Left ventricle myocardium inferior (tissue), 1 donor: ENCODE measurements at places on chromosomes 7 and 10. TPM values are rescaled to one million over a fixed set of nuclear protein-coding genes. Genes with fewer than 3 reads are reported as not detected.

GRCh38 chr7:11779864-11780674 is 51.9 kb downstream of the THSD7A start:
- H3K4me1 ChIP-seq = no peaks in the 10 kb centered on the region
- H3K27ac ChIP-seq = no peak overlapping the region
- no peaks in the 10 kb centered on the region for H3K36me3 ChIP-seq
- DNase-seq = no peak
- H3K27me3 ChIP-seq = no peaks in the 10 kb centered on the region

DNA sequence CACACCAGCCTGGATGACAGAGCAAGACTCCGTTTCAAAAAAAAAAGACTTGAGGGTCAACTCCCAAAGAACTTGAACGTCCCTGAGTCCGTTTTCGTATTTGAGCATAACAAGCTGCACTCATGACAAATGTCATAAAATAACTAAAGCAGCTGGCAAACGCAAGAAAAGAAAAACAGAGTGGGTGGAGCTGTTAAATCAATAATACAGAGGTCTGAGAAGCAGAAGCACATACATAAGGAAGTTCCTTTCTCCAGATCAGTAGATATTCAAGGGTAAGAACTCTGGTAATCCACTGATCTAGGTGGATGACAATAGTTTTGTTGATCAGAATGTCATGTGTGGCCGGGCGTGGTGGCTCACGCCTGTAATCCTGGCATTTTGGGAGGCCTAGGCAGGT is 150.1 kb downstream of the FAM107B start:
- H3K4me3 ChIP-seq = no peak overlapping the region
- no peak for DNase-seq
- no peaks in the 10 kb centered on the region for H3K27me3 ChIP-seq
- no peak overlapping the region for H3K27ac ChIP-seq

- H3K27ac ChIP-seq = no peak overlapping the region
- DNase-seq = no peak
- H3K4me1 ChIP-seq = no peaks in the 10 kb centered on the region
- H3K36me3 ChIP-seq = no peaks in the 10 kb centered on the region
- no peak overlapping the region for H3K4me3 ChIP-seq
Measured at GRCh38 chr7:122248472-122248871, 56.1 kb downstream of the FEZF1 start.

GRCh38 chr10:6173203-6173602 is 29.5 kb upstream of the PFKFB3 start:
- no peak overlapping the region for H3K4me3 ChIP-seq
- no peak for DNase-seq
- no peaks in the 10 kb centered on the region for H3K36me3 ChIP-seq
- no peaks in the 10 kb centered on the region for H3K27me3 ChIP-seq

DNA sequence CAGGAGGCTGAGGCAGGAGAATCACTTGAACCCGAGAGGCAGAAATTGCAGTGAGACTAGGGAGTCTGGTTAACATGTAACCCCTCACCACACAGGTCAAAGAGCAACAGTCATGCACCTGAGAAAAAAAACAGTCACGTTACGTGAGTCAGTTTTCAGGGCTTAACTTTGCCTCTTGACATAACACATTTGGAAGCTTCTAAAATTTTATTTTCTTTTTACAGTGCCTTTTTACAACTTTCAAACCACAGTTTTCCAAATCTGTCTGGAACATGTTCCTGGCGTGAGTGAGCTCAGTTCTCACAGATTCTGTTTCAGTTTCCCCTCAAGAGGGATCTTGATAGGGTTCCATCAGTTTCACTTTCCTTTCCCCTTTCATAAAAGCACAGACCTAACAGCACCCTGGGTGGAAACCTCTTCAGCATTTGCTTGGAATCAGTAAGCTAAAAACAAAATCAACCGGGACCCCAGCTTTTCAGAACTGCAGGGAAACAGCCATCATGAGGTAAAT is 4.4 kb downstream of the IFIT3 start:
- no peaks in the 10 kb centered on the region for H3K27me3 ChIP-seq
- H3K27ac ChIP-seq = peak overlapping the region; percentile 90
- H3K4me3 ChIP-seq = peak overlapping the region; percentile 64
- H3K4me1 ChIP-seq = peaks cover 91% of the 10 kb centered on the region

- H3K27ac ChIP-seq = no peak overlapping the region
- H3K4me3 ChIP-seq = no peak overlapping the region
- no peaks in the 10 kb centered on the region for H3K36me3 ChIP-seq
- peaks cover 14% of the 10 kb centered on the region for H3K4me1 ChIP-seq
- DNase-seq = no peak
Measured at GRCh38 chr7:140996-141395, 51.4 kb upstream of the FAM20C start.

DNA sequence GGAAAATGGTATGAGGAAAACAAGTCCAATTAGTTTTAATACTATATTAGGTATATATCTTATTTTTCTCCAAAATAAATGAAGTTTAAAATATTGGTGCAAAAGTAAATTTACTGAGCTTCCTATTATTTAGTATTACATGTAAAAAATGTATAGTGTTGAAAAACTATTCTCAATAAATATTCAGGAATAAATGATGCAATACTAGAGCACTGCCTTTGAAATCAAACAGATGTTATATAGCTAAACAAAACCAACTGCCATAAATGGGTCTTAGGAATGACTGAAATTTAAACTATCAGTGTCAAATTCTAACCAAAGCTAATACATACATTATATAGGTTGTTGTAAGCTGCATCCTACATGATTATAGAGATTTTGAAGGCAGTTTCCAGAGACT is 1434.0 kb upstream of the LRRTM3 start:
- no peak overlapping the region for H3K27ac ChIP-seq
- H3K27me3 ChIP-seq = no peaks in the 10 kb centered on the region
- no peak for DNase-seq
- no peaks in the 10 kb centered on the region for H3K4me1 ChIP-seq
- no peaks in the 10 kb centered on the region for H3K36me3 ChIP-seq
- H3K4me3 ChIP-seq = no peak overlapping the region

DNA sequence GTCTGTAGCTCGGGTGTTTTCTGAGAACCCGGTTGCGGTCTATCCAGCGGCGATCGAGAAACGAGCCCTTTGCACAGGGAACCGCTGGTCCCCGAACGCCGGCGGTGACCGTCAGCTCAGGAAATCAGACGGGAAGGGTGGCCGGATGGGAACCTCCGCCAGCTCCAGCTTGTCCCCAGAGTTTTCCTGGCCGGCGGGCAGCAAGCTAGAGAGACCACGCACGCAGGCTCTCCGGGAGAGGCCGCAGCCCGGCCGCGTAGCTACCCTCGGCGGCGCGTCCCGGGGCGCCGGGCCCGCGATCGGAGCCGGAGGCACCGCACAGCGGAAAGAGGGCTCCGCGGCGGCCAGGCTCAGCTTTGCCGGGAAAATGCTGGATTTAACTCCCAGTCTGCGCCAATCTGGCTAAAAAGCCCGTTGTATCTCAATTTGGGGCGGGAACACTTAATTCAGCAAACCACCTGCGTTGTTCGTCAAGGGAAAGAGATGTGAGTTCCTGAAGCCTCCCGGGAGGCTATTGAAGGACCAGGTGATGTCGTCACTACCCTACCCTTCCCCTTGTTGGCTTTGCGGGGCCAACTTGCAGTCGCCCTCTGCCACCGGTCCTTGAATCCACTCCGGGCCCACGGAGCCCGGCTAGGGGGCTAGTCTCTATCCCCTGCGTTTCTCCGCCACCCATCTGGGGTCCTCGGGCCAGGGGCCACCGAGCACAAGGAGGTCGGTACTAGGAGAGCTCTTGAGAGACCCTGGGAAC is 859 bp upstream of the CH25H start:
- peak; percentile 62 for DNase-seq
- peak overlapping the region; percentile 91 for H3K27ac ChIP-seq
- peaks cover 29% of the 10 kb centered on the region for H3K4me1 ChIP-seq
- H3K4me3 ChIP-seq = peak overlapping the region; percentile 63

GRCh38 chr7:73936967-73937366 is 76.0 kb downstream of the TMEM270 start:
- H3K27me3 ChIP-seq = no peaks in the 10 kb centered on the region
- no peaks in the 10 kb centered on the region for H3K36me3 ChIP-seq

GRCh38 chr7:113373863-113374262 is 255.5 kb upstream of the SMIM30 start:
- H3K27ac ChIP-seq = no peak overlapping the region
- no peaks in the 10 kb centered on the region for H3K4me1 ChIP-seq
- H3K36me3 ChIP-seq = no peaks in the 10 kb centered on the region

GRCh38 chr10:116101616-116102315 is 171.2 kb downstream of the GFRA1 start:
- no peak overlapping the region for H3K27ac ChIP-seq
- no peak overlapping the region for H3K4me3 ChIP-seq
- H3K4me1 ChIP-seq = no peaks in the 10 kb centered on the region
- H3K36me3 ChIP-seq = no peaks in the 10 kb centered on the region
- H3K27me3 ChIP-seq = peaks cover 10% of the 10 kb centered on the region
- DNase-seq = no peak

DNA sequence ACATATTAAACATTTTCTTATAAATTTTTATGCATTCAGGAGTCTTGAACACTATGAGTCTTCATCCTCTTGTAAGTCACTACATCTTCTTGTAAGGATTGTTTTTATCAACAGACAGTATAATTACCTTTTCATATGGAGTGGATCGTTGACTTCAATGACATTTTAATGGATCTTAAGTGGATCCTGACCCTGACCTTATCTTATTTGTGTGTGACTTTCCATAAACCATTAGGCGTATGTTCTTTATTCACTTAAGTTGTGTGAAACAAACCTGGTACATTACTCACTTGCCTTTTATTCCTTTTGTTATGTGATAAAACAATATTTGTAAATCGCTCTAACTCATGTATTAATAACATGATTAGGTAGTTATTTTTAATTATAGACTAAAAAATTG is 18.5 kb upstream of the SEMA3C start:
- H3K27me3 ChIP-seq = no peaks in the 10 kb centered on the region
- DNase-seq = no peak
- peaks cover 15% of the 10 kb centered on the region for H3K4me1 ChIP-seq
- H3K4me3 ChIP-seq = no peak overlapping the region

DNA sequence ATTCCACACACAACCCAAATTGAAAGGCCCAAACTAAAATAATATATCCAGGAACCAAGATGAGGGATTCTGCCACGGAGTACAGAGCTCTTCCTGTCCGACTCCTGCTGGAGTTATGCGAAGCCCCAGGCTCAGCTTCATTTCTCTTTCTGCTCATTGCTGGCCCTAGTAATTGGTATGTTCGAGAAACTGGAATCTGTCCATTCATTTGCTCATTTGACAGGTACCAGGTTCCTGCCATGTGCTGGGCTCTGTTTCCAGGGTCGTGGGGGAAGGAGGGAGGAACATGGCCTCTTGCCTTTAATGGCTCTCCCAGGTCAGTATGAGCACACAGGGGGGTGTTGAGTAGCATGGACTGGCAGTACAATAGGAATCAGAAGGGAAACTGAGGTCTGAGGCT is 179.2 kb upstream of the SHH start:
- DNase-seq = no peak
- peaks cover 25% of the 10 kb centered on the region for H3K27me3 ChIP-seq
- no peak overlapping the region for H3K27ac ChIP-seq
- no peaks in the 10 kb centered on the region for H3K4me1 ChIP-seq

GRCh38 chr10:57817741-57818140 is 450.0 kb downstream of the IPMK start:
- H3K27me3 ChIP-seq = no peaks in the 10 kb centered on the region
- H3K36me3 ChIP-seq = no peaks in the 10 kb centered on the region
- H3K4me1 ChIP-seq = no peaks in the 10 kb centered on the region
- DNase-seq = no peak

DNA sequence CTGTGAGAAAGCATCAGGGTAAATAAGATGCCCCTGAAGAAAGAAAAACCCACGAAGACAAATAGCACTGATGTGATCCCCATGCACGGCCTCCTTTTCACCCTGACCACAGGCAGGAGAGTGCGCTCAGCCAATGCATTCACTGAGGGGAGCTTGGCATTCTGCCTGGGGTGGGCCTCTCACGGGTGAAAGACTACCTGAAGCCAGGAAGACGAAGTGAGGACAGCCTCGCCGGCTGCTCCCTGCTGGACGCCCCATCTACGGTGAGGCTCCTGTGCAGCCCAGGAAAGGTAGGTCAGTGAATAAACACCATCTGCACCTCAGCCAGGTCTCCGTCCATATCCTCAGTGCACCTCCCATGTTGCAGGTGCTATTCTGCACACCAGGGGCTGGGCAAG is 32.0 kb downstream of the CPXM2 start:
- no peak overlapping the region for H3K27ac ChIP-seq
- H3K36me3 ChIP-seq = no peaks in the 10 kb centered on the region
- no peak for DNase-seq
- H3K27me3 ChIP-seq = peaks cover 53% of the 10 kb centered on the region
- no peaks in the 10 kb centered on the region for H3K4me1 ChIP-seq
- H3K4me3 ChIP-seq = no peak overlapping the region

GRCh38 chr7:92028226-92028625 is 87.6 kb downstream of the AKAP9 start:
- H3K27me3 ChIP-seq = no peaks in the 10 kb centered on the region
- H3K27ac ChIP-seq = no peak overlapping the region
- H3K4me3 ChIP-seq = no peak overlapping the region
- H3K36me3 ChIP-seq = peaks cover 73% of the 10 kb centered on the region
- no peak for DNase-seq

DNA sequence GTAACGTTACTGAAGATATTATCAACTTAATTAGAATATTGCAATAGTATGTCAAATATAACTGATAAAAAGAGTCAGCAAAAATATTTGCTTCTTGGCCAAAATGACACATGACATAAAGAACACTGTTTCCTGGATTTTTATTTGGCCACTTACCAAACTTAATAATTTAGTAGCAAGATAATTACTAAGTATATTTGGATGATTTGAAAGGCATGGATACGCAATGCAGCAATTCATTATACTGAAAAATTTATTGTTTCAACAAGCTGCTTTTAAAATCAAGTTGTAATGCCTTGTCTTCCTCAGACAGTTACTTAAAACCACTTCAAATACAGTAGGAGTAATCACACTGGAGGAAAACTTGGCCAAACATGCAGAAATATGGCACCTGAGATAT is 234.0 kb downstream of the SEMA3E start:
- no peaks in the 10 kb centered on the region for H3K27me3 ChIP-seq
- no peak overlapping the region for H3K27ac ChIP-seq
- no peak overlapping the region for H3K4me3 ChIP-seq
- no peaks in the 10 kb centered on the region for H3K36me3 ChIP-seq
- no peaks in the 10 kb centered on the region for H3K4me1 ChIP-seq

DNA sequence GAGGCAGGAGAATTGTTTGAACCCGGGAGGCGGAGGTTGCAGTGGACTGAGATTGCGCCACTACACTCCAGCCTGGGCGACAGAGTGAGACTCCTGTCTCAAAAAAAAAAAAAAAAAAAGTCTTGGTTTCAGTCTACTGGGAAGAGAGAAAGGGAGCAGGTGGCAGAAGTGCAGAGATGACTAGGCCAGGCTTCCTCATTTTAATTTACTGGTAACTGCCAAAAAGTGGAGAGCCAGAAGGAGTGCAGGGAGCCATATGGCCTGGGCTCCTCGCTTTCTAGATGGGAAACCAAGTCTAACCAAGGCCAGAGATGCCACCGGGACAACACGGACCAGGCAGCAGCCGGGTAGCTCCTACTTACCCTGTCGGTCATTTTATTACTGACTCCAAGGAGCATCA is 12.2 kb downstream of the SEPHS1 start:
- DNase-seq = no peak
- peaks cover 50% of the 10 kb centered on the region for H3K36me3 ChIP-seq
- H3K4me1 ChIP-seq = peaks cover 35% of the 10 kb centered on the region
- no peaks in the 10 kb centered on the region for H3K27me3 ChIP-seq
- no peak overlapping the region for H3K4me3 ChIP-seq
- no peak overlapping the region for H3K27ac ChIP-seq

The SMIM30 gene
- total RNA-seq = 148 TPM

The CASP7 gene
- total RNA-seq = 9.9 TPM

The SLC13A1 gene
- not detected for total RNA-seq

The SP8 gene
- total RNA-seq = not detected

The ACTL6B gene
- not detected for total RNA-seq

The RPEL1 gene
- not detected for total RNA-seq

The GPR15LG gene
- total RNA-seq = not detected

The ANKIB1 gene
- 49.9 TPM for total RNA-seq
